ENCODE measurements at places on chromosomes 16 and 17.

- no peak for DNase-seq
These were observed 7.0 kb downstream of the ZNF319 start for GRCh38 chr16:57993438-57993837.

- DNase-seq: no peak
These were observed 25.4 kb upstream of the ARHGAP17 start for GRCh38 chr16:25040543-25040942.

DNA sequence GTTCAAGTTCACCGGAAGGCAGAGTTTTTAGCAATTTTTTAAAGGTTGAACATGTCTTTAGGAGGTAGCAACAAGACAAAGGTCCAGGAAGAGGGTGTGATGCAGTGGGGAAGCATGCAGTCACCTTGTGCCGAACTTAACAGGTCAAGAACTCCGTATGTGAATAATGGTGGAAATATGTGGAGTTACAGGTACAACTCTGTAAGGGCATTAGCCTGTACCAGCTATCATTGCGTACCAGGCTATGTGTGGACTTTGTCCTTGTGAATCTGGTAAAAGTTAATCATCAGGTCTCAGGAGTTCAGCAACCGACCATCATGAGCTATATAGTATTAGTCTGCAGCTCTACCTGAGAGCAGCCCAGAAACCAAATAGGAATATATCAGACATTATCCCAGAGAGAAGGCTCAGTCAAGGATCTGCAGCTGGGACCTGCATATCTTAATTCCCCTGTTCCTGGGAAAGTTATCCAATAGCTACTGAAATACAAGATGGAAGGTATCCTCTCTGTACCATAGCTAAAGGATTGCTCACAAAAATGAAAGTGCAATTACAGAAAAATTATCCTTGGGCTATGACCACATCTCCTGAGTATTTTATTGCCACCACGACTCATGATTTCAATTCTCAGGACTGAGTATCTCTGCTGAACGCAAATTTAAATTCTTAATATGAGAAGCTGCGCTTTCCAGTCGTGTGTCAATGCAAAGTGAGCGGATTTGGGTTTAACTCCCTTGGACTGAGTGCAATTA is 469.3 kb downstream of the CDH13 start:
- no peak for DNase-seq

GRCh38 chr17:82241183-82241925 is 12.5 kb downstream of the SLC16A3 start:
- peak; percentile 32 for DNase-seq

- no peak for DNase-seq
These were observed 71.1 kb downstream of the N4BP1 start for GRCh38 chr16:48538746-48539484.

DNA sequence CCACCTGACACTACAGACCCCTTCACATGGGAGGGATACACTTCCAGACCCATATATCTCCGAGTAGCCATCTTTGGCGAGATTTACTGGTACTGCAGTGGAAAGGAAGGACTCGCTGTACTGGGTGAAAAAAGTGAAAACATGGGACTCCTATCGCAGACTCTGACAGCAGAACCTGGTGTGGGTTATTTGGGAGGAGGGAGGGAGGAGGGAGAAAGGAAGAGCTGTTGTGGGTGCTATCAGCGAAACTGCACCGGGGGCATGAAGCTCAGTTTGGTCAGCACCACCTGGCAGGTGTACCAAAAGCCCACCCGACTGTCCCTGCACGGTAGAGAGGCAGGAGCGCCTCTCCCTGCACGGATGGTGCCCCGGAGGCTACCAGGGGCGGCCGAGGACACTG is 5.0 kb downstream of the HBQ1 start:
- no peak for DNase-seq

GRCh38 chr16:49414671-49415070 is 41.1 kb downstream of the C16orf78 start:
- no peak for DNase-seq

DNA sequence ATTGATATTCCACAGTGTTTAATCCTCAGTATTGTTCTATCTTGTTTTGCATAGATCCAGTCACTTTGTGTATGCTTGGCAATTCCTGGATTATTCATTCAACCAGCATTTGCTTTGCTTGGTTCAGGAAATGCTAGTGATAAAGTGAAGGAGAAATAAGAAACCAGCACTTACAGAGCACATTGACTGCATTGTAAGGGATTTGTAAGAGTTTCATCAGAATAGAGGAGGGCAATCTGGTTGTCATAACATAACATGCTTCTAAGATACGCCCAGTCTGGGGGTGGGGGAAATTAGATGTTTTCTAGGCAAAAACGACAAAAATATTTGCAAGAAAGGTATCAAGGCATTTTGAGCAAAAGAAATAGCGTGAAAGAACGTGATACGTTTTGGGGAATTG is 40.4 kb downstream of the TNRC6A start:
- no peak for DNase-seq

Data from activated CD4-positive, alpha-beta T cell treated with anti-CD3 and anti-CD28 coated beads, Interleukin-10, Interleukin-2, amounts not matched to agents 100 ng/mL and 50 ng/mL, durations not matched to agents 16 hours and 8 hours (primary cell).